ENCODE measurements at places on chromosomes 3 and 15.

DNA sequence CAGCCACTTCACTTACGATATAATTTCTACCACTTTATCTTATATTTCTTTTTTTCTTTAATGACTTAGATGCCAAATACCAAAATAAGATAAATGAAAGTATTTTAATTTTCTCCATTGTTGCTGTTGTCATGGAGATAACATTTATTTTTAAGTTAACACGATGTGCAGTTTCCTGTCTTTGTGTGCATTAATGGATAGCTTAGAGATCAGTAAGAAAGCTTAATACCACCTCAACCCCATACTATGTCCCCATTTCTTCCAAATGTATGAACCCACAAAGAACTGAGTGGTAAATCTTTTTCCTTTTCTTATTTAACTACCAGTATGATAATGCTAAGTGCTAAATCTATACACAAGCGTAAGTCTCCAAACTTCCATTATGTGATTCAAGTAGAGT lies 17.1 kb downstream of the PCNP start:
- DNase-seq, result no peak

- peak; percentile 27 for DNase-seq
Measured at GRCh38 chr3:66276705-66277274, 56.0 kb downstream of the SLC25A26 start.

GRCh38 chr3:99317201-99317600 lies 321.2 kb upstream of the COL8A1 start:
- DNase-seq, result no peak

DNA sequence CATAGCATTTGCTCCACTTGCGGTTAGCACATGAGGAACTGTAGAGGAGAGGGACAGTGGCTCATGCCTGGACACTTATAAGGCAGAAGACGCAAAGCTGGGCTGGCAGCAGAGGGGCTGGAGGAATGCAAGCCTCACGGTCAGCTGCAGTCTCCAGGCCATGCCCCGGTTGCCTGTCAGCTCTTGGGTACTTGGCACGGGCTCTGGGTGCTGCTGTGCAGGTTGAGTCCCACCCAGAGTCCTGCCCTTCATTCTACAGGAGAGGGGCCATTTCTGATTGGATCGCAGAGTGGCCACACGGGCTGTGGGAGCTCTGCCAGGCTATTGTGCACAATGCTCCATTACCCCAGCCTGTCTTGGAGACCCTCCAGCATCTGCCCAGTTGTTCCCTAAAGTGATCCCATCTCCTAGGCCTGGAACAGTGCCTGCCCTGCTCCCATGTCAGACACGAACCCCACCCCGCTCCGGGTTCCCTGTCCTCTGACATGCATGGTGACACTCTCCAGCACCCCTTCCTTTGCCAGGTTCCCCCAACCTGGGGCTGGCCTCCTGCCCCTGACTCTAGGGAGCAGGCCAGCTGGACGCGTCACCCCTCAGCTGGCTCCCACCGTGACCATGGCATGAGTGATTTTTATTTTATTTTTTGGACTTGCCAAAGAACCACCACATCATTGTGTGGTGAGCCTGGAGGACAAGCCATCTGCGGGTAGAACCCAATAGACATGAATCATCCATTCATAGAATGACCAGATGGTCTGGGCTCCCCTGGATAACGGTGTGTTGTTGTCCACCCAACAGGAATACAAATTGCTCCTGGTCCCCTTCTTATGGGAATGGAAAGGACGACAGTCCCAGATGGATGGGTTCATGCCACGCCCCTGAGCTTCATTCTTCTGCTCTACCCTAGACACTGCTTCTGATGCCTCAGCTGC lies 51.0 kb upstream of the KLF13 start:
- DNase-seq, result no peak

- DNase-seq, result peak; percentile 10
Measured at GRCh38 chr3:14633819-14634424, 17.6 kb upstream of the CCDC174 start.

DNA sequence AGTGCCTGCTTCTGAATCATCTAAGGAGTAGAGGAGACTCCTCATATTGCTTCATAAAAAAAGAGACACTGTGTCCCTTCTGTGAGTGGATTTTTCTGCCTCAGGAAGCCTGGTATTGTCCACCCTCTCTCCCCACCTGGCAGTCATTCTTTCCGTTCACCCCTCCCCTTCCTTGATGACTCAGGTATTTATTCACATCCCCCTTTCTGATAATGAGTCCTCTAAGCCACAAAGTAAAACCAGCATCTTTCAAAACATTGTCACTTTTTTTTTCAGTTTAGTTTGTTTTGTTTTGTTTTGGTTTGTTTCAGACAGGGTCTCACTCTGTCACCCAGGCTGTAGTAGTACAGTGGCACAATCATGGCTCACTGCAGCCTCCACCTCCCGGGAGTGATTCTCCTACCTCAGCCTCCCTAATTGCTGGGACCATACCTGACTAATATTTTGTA lies 65.2 kb upstream of the UBE2E1 start:
- DNase-seq, result no peak

DNA sequence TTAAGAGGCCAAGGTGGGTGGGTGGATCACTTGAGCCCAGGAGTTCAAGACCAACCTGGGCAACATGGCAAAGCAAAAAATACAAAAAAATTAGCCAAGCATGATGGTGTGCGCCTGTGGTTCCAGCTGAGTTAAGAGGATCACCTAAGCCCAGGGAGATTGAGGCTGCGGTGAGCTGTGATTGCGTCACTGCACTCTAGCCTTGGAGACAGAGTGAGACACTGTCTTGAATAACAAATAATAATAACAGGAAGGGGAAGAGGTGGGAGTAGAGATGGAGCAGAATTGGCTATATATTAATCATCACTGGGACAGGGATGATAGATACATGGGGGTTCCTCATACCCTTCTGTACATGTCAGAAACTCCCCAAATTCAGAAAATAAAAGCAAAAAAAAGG lies 23.8 kb upstream of the NMB start:
- no peak for DNase-seq

DNA sequence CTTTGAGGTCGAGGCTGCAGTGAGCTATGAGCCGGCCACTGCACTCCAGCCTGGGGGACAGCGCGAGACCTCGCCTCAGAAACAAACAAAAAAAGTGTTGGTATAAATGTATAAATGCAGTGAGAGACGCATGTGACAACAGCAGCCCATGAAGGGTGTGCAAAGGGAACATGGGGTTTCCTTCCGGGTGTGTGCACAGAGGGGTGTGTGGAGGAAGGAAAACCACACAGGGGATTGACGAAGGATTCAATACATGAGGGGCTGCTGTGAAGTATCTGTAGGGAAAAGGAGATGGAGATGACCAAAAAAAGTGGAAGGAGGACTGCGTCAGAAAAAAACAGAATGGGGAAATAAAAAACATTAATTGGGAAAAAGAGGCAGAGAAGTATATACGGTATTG lies 1.1 kb downstream of the MTFMT start:
- DNase-seq, result no peak

GRCh38 chr15:55403531-55403930 lies 4.6 kb downstream of the CCPG1 start:
- no peak for DNase-seq

- no peak for DNase-seq
Measured at GRCh38 chr3:100532411-100532810, 40.0 kb downstream of the TMEM45A start.

GRCh38 chr3:193593668-193594030 lies 641 bp downstream of the OPA1 start:
- no peak for DNase-seq

All from stimulated activated CD8-positive, alpha-beta memory T cell treated with anti-CD3 and anti-CD28 coated beads, Interleukin-4, amount 100 ng/mL, for 1 hour (primary cell).